ENCODE measurements at places on chromosomes 4 and X. TPM values are rescaled to one million over a fixed set of nuclear protein-coding genes. Genes with fewer than 3 reads are reported as not detected.

GRIA3 gene
- not detected for polyA plus RNA-seq

SCML2 gene
- 8.6 TPM for polyA plus RNA-seq

MAGEB18 gene
- polyA plus RNA-seq, result not detected

SPACA5 gene
- not detected for polyA plus RNA-seq

TLR3 gene
- 0.16 TPM for polyA plus RNA-seq

ZXDA gene
- 1.4 TPM for polyA plus RNA-seq

MAP7D2 gene
- polyA plus RNA-seq, result 10.1 TPM

CASP3 gene
- 18.3 TPM for polyA plus RNA-seq

CFP gene
- polyA plus RNA-seq, result 0.54 TPM

NEXMIF gene
- 0.01 TPM for polyA plus RNA-seq

ZNF827 gene
- 3.8 TPM for polyA plus RNA-seq

GAGE12H gene
- polyA plus RNA-seq, result not detected

PHOX2B gene
- not detected for polyA plus RNA-seq

PLXNB3 gene
- 3.9 TPM for polyA plus RNA-seq

TIMM8A gene
- polyA plus RNA-seq, result 34.2 TPM

AKAP4 gene
- polyA plus RNA-seq, result not detected

SLC26A1 gene
- 0.30 TPM for polyA plus RNA-seq

CDKL2 gene
- polyA plus RNA-seq, result 0.88 TPM

CNGA2 gene
- polyA plus RNA-seq, result not detected

PARM1 gene
- 0.40 TPM for polyA plus RNA-seq

SPATA18 gene
- 5.3 TPM for polyA plus RNA-seq

FGFRL1 gene
- 11.2 TPM for polyA plus RNA-seq

FAM9B gene
- not detected for polyA plus RNA-seq

SYNPO2 gene
- polyA plus RNA-seq, result 2.5 TPM

ANKRD17 gene
- polyA plus RNA-seq, result 18.1 TPM

RAI2 gene
- not detected for polyA plus RNA-seq

GSX2 gene
- not detected for polyA plus RNA-seq

GPR119 gene
- polyA plus RNA-seq, result not detected

KLHL4 gene
- polyA plus RNA-seq, result 3.5 TPM

CNGA1 gene
- not detected for polyA plus RNA-seq

CYBB gene
- polyA plus RNA-seq, result 0.04 TPM

EXOSC9 gene
- 31.6 TPM for polyA plus RNA-seq

GPR82 gene
- not detected for polyA plus RNA-seq

NSUN7 gene
- 0.59 TPM for polyA plus RNA-seq

MAGEA9B gene
- polyA plus RNA-seq, result not detected

HSFX2 gene
- 0.10 TPM for polyA plus RNA-seq

C4orf36 gene
- polyA plus RNA-seq, result 1.5 TPM

TEX11 gene
- polyA plus RNA-seq, result not detected

TMEM144 gene
- polyA plus RNA-seq, result 3.9 TPM

TMEM175 gene
- 15.7 TPM for polyA plus RNA-seq

ANOS1 gene
- not detected for polyA plus RNA-seq

FGFBP2 gene
- not detected for polyA plus RNA-seq

IGSF1 gene
- polyA plus RNA-seq, result 0.50 TPM

HEPH gene
- 0.08 TPM for polyA plus RNA-seq

MCF2 gene
- 0.09 TPM for polyA plus RNA-seq

HSD17B13 gene
- polyA plus RNA-seq, result not detected
